Femur (tissue), 1 donor: ENCODE measurements at places on chromosomes 6 and 20.

DNA sequence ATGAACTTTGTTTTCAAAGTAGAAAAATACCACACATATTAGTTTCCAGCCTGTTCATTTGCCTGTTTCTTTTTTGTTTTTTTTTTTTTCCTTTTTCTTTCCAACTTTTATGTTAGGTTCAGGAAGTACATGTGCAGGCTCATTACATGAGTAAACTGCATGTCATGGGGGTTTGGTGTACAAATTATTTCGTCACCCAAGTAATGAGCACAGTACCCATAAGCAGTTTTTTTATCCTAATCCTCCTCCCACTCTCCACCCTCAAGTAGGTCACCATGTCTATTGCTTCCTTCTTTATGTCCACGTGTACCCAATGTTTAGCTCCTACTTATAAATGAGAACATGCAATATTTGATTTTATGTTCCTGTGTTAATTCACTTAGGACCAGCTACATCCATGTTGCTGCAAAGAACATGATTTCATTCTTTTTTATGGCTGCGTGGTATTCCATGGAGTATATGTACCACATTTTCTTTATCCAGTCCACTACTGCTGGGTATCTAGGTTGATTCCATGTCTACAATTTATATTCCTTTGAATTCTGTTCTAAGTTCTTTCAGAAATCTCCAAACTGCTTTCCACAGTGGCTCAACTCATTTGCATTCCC, 31.8 kb downstream of the SNX14 start:
- DNase-seq: no peak

- DNase-seq: no peak
Observed at GRCh38 chr6:125516644-125517043, 214.9 kb upstream of the HDDC2 start.

DNA sequence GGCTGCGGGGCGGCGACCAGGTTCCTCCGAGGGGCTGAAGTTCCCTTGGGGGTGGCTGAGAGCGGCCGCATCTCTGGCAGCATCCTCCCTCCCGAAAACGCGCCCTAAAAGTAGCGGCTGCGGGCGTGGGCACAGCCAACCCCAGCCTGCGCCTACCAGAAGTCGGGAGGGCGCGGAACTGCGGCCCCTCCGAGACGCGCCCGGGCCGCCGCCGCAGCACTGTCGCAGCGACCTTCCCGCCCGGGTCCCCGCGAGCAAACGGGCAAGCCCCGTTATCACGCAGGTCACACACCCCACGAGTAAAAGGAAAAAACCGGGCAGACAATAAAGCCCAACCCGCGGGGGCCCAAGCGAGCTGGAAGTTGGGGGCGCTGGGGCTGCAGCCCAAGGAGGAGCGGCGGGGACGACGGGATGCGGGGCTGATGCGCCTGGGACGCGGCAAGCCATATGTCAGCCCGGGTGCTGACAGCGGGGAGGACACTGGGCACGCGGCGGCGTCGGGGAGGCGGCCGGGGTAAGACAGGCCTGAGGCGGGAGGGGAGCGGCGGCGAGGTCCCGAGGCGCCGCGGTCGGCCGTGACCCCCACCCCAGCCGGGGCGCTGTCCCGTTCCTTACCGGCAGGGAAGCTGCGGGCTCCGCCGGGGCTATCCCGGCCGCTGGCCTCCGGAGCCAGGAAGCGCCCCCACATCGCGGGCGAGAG, 659 bp downstream of the CEP85L start:
- peak; percentile 74 for DNase-seq

DNA sequence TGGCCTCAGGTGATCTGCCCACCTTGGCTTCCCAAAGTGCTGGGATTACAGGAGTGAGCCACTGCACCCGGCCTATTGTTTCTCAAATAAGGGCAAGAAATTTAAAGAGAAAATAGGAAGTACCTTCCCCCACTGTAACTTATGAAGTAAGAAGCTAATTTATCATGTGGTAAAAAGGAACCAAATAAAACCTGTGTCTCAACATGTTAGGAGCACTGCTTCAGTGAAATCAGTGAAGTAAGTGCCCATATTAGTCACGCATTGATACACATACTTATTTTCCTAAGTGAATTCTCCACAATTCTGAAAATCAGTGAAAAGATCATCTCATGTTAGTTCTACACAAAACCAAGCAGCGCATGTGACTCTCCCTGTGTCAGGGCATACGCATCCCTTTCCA, 14.2 kb upstream of the LPA start:
- DNase-seq: no peak

DNA sequence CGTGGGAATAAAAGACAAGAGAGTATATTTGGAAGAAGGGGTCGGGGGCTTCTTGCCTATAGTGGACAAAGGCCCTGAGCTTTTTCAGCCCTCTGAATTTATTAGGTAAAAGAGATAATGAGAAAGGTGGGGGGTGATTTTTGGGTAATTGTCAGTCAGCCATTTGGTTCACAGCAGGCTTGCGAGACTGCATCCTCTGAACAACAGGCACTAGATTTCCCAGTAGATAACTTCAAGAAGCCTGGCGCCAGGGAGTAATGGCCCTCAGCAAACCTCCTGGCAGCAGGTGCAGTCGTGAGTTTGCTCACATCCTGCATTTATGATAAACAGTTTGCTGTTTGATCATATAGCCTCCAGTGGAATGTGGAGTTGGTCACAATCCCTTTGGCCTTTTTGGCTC, 609.0 kb downstream of the DHX35 start:
- DNase-seq: no peak

DNA sequence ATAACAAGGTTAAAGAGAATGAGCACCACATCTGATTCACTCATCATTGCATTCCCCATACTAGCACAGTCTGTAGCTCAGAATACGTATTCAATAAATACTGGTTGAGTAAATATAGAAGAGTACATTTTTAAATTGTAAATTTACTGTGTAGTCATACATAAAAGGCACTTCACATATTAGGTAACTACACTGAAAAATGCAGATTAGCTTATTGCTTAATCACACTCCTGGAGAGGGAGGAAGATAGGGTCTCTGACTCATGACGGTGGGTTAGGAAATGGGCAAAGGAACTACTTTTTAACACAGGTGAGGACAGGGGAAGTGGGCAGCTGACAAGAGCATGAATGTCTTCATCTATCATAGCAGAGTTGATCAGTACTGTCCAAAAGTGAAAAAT, 133.2 kb downstream of the TBC1D32 start:
- no peak for DNase-seq

DNA sequence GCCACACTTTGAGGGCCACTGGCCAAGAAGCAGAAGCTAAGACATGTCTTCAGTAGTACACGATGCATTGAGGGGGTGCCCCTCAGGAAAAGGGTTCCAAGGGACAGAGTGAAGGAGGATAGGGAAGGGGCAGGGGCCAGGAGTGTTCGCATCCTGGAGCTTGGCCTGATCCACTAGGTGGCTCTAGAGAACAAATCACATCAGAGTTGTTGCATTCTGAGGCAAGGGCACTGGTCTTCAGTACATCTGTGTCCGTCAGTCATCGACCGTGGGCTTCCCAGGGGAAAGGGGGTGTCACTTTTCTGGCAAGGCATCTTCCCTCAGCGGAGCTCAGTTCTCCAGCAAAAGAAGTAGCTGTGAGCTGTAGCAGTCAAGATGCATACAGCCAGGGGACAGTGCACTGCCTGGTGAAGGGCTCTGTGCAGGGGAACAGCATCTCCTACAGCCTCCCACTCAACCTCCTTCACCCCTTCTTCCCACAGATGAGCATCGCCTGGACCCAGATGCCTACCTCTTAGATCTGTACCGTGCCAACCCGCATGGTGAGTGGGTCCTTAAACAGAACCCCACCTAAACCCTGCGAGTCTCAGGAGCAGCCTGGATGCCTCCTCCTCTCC, 47.8 kb downstream of the ARHGAP40 start:
- peak; percentile 43 for DNase-seq

DNA sequence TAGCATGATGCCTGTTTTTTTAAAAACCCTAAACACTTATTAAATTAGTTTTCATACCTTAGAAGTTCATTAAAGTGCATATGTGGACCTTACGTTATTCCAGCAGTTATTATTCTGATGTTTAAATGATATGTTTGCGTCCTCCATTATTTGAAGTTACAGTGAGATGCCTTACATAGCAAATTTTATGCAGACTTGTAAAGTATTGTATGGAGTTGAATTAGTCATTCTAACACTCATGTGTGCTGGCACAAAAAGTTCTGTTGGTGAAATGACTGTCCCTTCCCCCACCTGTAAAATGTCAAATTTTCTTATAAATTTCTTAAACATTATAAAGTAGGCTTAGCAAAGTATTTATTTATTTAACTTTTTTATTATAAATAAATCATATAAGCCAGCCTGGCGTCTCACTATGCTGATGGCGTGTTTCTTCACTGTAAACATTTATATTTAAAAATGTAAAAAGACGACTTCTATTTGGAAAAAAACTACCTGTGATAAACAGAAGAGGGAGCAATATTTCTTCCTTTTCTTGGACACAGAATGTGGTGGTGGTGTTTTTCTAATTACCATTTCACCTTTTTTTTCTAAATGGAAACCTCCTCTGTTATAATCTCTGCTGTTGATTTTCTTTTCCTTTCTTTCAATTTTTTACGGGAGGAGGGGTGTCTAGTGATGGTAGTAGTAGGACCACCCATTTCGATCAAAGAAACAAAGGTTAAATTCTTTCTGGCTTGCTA, 155.4 kb downstream of the RFPL4B start:
- DNase-seq: no peak

GRCh38 chr20:4483486-4483885, 238.2 kb upstream of the PRND start:
- no peak for DNase-seq

DNA sequence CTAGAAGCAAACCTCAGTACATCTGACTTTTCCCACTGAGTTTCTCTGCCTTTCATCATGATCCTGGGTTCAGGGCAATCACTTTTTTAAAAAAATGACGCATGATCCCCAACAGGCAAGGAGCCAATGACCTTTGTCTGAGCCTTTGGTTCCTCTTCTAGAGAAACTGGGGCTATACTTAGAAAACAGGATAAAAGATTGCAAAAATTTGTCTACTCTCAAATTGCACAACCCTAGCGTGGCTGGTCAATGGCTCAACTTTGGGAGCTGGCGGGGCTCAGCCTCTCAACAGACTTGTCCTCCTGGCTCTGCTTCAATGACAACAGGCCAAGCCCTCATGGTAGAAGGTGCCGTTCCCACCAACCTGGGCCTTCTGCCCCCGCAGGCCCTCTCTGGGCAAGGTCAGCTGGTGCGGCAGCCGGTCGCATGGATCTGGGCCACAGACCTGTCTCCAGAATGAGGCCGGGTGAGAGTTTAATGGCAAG, 48.7 kb downstream of the PDYN start:
- peak; percentile 58 for DNase-seq

DNA sequence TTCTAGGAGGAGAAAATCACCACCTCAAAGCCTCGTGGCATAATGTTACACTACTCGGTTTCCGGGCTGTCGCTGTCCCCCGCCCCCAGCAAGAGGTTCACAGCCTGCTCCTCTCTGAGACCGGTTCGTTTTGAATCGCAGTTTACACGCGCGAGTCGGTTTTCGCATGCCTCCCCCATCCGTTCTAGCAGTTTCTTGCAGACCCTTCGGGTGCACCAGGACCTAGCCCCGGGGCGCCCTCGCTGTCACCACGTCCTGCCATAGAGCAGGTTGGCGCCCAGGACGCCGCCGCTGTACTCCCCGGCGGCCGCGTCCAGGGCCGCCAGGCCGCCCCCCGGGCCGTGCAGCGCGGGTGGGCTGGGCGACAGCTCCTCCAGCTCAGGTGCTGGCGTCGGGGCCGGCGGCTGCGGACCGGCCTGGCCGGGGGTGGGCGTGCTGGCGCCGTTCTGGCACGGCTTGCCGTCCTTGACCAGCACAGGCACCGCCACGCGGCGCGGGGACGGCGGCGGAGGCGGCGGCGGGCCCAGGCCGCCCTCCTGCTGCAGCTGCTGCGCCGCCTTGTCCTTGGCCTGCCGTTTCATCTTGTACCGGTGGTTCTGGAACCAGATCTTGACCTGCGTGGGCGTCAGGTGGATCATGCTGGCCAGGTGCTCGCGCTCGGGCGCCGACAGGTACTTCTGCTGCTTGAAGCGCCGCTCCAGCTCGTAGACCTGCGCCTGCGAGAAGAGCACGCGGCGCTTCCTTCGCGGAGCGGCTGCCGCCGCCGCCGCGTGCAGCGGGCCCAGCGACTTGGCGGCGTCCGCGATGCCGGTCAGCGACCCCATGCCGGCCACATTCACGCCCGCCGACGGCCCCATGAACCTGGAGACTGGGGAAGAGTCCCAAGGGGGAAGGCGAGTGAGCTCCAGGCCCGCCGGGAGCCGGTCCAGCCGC, 1.4 kb downstream of the NKX2-4 start:
- DNase-seq: no peak
